ENCODE measurements at places on chromosomes 2 and 18. TPM values are rescaled to one million over a fixed set of nuclear protein-coding genes. Genes with fewer than 3 reads are reported as not detected.

Gene DPP10
- total RNA-seq: 0.46 TPM

Gene NDC80
- total RNA-seq: 1.0 TPM

DNA sequence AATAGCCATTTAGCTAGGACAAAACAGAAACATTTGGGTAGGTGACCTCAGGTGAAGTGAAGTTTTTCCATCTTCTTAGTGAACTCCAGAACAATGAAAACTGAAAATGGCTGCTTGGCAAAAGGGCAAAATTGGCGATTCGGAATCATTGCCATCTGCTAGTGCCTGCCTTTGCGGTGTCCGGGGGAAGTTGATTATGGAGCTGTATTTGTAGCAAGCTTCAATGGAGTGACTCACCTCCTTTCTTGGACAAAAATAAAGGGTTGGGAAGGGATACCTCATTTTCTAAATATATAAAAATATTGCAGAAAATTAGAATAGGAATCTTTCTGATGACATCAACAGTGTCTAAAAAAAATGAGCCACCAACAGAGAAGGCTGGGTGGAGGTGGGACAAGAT, 460.5 kb downstream of the TGIF1 start:
- no peak for DNase-seq

GRCh38 chr18:55338978-55339650, 248.9 kb downstream of the TCF4 start:
- no peak for DNase-seq

DNA sequence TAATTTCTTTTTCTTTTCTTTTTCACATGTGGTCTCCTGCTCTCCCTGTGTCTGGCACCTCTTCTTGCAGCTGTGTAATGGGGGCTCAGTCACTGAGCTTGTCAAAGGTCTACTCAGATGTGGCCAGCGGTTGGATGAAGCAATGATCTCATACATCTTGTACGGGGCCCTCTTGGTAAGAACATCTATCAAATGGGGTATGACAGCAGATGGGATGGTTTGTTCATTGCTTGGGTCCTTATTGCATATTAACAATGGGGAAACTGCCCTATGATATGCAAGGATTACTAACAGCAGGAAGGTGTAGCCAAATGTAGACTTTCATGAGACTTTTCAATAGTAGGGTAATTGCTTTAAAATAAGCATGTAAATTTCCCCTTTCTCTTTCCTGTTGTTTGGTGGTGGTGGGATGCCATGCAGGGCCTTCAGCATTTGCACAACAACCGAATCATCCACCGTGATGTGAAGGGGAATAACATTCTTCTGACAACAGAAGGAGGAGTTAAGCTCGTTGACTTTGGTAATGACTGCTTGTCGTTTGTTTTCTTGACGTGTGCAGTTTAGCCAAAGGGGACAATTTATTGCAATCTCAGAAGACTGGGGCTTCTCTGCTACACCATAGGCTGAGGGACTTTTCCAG, 36.5 kb downstream of the MYO3B start:
- DNase-seq: no peak

- no peak for DNase-seq
Measured at GRCh38 chr18:40882468-40882867, 1072.6 kb upstream of the PIK3C3 start.

GRCh38 chr2:232927032-232927792, 57.1 kb downstream of the SNORC start:
- DNase-seq: no peak

GRCh38 chr2:152626911-152627339, 90.3 kb downstream of the PRPF40A start:
- no peak for DNase-seq

DNA sequence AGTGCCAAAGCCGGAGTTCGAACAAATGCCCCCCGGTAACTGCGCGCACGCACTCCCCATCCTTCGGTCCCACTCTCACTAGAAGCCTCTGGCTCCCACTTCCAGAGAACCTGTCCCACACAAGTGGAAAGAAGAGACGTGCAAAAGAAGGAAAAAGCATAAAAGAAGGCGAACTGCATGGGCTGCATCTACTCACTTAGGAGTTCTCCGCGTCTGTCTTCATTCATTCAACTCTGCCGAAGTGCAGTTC, 312 bp downstream of the NR4A2 start:
- no peak for DNase-seq

GRCh38 chr2:37211212-37211611, 14.9 kb downstream of the CEBPZOS start:
- no peak for DNase-seq

DNA sequence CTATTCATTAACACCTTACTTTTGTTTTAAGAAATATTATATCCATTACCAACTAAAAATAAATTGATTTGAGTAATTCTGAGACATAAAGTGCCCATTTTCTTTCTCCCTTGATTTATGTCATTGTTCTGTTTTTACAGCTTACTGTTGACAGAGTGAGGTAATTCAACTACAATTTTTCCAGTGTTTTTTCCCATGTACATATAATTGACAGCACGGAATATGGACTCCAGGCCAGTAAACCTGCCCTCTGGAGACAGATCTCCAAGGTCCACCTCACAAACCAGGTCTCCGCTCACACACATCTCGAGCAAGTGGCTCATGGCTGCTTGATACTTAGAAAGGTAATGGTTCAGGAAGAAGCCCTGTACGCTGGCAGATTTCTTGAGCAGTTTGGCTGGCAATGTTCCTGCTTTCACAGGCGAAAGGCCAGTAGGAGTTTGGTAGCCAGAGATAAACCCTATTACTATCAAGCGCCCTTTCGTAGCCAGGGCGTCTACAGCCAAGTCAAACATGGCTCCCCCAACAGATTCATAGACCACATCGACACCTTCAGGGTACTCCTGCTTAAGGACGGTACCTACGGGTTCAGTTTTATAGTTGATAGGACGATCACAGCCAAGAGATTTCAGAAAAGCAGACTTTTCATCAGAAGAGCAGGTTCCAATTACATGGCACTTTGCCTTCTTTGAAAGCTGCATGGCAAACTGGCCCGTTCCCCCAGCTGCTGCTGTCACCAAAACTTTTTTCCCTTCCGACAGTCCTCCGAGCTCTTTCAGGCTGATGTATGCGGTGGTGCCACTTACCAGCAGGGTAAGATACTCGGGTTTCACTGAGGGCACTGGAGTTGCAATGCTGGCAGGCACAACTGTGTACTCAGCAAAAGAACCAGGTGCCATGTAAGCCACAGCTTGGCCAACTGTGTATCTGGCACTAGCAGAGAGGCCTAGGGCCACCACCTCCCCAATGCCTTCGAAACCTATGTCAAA, 7.4 kb downstream of the PTGR3 start:
- DNase-seq: no peak

Gene KLHL14
- total RNA-seq: 0.20 TPM

GRCh38 chr2:86633155-86633651, 9.5 kb upstream of the RNF103 start:
- no peak for DNase-seq

DNA sequence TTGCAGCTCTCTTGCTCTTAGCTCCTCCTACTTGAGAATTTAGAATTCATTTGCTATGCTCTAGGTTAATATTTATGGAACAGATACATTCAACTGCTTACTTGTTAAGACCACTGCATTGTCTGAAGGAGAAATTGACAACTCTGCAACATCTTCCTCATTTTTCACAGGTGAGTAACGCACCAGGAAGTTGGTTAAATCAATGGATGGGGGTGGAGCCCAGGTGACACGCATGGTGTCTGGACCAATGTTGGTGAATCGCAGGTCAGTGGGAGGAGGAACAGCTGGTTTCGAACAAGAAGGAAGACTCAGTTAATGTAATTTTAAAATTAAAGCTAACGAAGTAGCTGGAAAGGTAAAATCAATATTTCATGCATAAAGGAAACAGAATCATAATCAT, 44.3 kb downstream of the FN1 start:
- no peak for DNase-seq

GRCh38 chr2:206275312-206276055, 1.0 kb downstream of the ZDBF2 start:
- no peak for DNase-seq

- DNase-seq: no peak
Measured at GRCh38 chr2:96113367-96113677, 3.0 kb downstream of the ADRA2B start.

Gene TGOLN2
- 128 TPM for total RNA-seq

DNA sequence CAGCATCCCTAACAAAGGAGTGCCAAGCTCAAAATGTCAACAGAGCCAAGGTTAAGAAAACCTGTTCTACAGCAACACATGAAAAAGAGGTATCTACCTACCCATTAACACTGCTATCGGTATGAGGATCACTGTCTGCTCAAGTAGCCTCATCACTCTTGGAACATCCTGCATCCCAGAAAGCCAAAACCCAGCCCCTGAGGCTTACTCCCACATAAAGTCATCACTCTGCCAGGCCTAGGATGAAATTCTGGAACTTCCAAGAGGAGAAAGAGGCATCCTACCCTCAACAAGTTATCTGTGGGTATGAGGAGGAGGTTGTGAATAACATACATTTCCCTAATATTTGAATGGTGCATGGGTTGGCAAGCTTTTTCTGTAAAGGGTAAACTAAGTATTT, 25.5 kb downstream of the CDH2 start:
- DNase-seq: no peak

- no peak for DNase-seq
Measured at GRCh38 chr18:490624-491023, 9.9 kb downstream of the COLEC12 start.
